ENCODE measurements at places on chromosomes 2 and 18.

- no peak for DNase-seq
These were observed 109.6 kb upstream of the SLC14A2 start for GRCh38 chr18:45505497-45506206.

DNA sequence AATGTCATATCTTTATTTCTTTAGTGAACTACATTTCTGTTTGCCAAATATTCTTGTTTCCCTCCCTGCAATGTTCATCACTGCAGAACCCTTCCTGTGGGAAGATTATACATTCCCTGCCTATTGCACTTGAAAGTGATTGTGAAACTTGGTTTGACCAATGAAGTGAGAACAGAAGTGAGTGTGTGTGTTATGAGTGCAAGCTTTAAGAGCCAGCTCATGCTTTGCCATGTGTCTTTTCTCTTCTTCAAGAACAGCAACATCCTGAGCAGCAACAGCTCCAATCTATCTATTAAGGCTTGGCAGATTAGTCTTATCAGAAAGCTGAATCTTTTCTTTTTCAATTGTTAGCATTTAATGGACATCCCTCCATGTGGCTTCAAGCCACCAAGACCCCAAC is 42.0 kb upstream of the UBE2E3 start:
- no peak for DNase-seq

GRCh38 chr2:148362144-148362796 is 282.3 kb upstream of the EPC2 start:
- DNase-seq = no peak

GRCh38 chr18:24672165-24672941 is 211.9 kb downstream of the HRH4 start:
- DNase-seq = peak; percentile 80

- no peak for DNase-seq
These were observed 104.7 kb upstream of the OTOS start for GRCh38 chr2:240245184-240245583.

DNA sequence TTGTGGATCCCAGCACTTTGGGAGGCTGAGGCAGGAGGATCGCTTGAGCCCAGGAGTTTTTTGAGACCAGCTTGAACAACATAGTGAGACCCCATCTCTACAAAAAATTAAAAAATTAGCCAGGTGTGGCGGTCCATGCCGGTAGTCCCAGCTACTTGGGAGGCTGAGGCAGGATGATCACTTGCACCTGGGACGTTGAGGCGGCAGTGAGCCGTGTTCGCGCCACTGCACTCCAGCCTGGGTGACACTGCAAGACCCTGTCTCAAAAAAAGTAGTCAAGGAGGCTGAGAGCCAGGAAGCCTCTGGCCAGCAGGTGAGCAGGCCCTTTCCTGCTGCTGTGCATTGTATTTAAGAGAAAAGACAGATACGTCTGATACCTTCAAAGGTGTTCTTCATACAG is 11.1 kb upstream of the PROC start:
- no peak for DNase-seq

DNA sequence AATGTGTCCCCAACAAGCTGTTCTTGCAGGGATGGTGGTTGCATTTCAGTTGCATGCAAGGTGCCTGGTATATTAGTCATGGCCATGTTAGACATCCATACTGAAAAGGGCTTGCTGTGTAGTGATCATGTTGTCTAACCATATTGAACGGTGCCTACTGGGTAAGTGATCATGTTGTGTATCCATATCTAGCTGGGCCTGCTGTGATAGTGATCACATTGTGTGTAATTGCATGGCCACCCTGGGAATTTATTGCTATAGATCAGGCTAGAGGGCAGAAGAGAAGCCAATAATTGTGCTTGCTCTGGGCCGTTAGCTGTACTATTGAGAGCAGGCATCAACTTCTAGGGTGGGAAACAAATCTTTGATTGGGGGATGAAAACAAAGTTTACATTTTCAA is 9.8 kb upstream of the EPC2 start:
- no peak for DNase-seq

- DNase-seq = no peak
These were observed 40.9 kb downstream of the STAT4 start for GRCh38 chr2:191109888-191110287.

DNA sequence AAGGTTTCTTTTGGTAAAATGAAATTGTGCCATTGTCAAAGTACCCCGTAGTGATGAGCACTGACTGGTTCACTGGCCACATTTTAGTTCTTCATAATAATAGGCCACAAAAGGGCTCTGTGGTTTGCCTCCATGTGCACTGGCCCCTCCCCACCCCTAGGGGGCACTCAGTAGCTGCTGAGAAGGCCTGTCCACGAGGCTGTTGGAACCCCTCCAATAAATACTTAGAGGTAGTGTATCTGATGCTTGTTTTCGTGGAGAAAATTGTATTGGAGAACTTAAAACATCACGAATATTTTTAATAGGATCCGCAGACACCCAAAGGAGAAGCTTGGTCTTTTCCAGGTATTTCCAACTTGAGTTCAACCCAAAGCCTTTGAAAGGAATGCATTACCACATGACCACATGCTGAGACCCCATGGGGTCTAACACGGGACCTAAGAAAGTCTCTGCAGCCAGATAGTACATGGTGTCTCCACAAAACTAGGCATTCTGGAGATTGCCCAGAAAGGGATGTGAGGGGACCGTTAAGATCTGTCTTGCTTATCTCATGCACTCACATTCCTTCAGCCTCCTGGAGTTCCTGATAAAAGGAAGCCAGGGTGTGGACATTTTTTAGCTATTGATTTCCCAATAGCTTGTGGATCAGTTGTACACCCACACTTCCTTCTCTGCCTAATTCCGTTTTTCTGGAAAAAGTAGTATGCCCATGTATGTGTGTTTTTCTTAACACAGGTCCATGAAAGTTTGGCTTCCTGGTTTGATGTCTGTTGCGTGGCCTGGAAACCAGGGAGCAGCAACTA is 28.5 kb upstream of the NOSTRIN start:
- DNase-seq = peak; percentile 84

- DNase-seq = no peak
These were observed 254.8 kb downstream of the CYP26B1 start for GRCh38 chr2:71892896-71893295.

DNA sequence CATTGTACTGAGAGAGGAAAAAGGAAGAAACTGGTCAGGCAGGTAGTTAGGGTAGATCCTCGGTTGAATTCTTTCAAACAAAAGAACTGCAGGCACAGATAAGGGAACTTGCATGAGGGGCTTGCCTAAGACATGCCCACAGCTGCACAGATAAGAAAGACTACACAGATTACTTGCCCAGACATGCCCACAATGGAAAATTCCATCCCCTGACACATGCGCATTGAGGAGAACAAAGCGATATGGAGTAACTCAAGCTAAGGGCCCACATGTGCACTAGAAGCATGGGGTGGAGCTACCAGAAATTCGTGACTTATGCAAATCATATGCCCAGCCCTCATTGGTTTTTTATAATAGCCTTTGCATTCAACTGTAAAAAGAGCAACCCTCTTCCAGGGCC is 181.3 kb upstream of the ZNF521 start:
- no peak for DNase-seq

GRCh38 chr2:69554981-69555380 is 88.6 kb downstream of the AAK1 start:
- DNase-seq = peak; percentile 62

- DNase-seq = no peak
These were observed 495 bp downstream of the TMEM169 start for GRCh38 chr2:216082117-216082711.

DNA sequence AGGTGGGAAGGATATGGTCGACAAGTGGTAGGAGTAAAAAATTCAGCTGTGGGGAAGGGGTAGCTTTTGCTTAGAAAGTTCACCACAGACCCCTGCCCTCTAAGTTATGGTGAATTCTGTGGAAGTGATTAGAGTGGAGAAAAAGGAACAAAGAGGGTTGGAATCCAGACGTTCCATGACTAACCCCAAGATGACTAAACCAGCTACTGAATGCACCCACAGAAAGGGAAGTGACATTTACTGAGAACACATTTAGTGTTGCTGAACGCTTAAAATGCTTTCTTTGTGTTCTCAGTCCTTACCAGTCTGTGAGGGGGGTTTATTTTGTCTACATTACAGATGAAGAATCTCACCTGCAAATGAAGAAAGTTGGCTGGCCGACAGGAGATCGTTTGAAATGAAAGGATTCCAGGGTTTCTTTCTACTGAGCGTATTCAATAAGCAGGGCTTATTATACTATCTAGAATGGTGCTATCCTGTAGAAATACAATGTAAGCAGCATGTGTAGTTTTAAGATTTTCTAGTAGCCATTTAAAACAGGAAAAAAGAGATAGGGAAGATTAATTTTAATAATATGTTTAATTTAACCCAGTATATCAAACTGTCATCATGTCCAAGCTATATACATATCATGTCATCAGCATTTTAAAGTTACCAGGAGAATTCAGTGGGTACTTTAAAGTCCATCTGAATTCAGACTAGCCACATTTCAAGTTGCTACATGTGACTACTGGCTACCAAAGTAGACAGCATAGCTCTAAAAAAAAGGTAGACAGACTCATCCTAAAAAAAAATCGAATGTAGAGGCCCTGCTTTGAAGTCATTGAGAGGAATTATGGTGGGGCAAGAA is 60.1 kb downstream of the LIMS1 start:
- DNase-seq = peak; percentile 96

GRCh38 chr2:126644630-126645191 is 11.2 kb upstream of the GYPC start:
- DNase-seq = no peak

GRCh38 chr18:30929718-30930117 is 112.8 kb downstream of the DSC3 start:
- DNase-seq = no peak

DNA sequence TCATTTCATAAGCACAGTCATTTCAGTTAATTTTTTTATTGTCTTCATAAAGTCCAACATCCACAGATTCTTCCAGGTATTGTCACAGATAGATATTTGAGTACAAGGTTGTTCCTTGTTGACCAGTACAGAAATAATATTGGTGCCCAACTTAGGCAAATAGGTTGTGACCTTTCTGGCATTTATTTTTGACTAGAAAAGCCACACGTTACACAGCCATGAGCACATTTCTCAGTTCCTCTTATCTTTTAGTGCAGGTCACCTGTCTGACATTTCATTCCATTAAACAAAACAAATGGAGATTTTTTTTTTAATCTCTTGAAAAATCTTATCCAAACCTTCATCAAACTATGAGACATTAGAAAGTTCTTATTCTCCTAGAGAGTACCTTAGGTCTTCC is 428.8 kb downstream of the ZNF521 start:
- DNase-seq = no peak

DNA sequence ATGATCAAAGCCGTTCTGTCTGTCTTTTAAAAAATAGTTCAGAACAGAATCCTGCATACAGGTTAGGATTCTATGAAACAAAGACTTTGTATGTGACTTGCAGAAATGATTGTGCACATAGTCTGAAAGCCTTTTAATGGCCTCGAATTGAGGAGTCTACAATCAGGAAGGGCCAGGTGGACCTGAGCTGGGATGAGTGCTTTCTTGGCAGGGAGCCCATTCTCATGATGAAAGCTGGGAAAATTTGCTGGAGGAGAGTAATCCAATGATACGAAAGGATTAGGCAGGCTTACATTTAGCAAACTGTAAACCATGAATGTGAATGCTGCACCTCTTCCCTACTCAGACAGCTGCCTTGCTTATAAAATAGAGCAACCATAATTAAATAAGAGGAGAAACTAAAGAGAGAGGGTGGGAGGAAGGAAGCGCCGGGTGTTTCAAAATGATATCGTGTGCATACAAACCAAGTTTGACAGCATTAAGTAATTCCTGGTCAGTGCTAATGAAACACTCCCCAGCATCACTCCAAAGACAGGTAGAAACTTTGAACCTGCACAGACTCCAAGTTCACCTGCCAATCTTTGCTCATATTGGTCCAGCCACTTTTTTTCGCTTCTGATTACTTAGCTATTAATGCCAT is 23.7 kb upstream of the CXCR4 start:
- peak; percentile 93 for DNase-seq

DNA sequence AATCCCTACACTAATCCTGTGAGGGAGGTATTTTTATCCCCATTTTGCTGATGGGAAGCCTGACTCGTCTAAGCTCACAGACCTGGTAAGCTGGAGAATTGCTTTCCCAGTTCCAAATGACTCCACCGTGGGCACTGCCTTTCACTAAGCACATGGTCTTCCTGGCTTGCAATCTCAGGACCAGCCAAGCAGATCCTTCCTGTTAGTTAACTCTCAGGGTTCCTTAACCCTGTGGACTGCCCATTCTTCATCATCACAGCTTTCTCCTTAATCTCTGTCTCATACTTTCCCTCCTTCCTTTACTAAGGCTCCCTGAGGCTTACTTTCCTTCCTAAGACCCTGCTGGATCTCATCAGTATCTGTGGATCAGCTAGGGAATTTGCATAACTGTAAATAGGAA is 122.2 kb upstream of the ZEB2 start:
- no peak for DNase-seq

GRCh38 chr2:141698500-141698899 is 432.3 kb downstream of the LRP1B start:
- DNase-seq = no peak

DNA sequence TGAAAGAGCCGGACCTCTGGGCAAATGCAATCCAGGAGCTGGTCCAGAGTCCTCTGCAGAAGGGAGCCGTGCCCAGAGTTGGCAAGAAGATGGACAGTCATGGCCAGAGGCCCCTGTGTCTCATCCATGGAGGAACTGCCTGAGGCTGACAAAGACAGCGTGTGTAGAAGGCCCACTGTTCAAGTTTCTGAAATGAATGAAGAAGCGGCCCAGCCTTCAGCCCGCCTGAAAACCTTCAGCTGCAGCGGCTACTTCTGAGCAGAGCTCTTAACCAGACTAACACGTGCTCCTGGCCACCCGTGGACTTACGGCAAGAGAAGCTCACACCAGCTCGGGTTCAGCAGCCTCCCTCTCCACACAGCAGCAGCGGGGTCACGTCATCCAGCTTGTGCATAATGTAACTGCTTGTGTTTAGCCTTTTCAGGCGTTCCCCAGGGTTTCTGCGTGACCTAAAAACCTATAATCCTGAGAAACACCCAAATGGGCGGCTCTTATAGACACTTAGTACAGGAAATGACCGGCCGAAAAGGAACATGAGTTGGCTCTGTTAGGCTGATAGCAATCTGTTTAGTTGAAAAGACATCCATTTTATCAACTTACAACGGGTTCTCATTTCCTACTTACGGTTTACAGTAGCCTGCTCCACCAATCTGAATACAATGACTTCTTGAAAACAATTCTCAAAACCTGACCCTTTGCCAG is at the start of gene FAM124B:
TSS of gene FAM124B (minus strand) at position 467 of the 702 bp plus-strand sequence. CDS start at position 128, 339 bp downstream.
- peak; percentile 99 for DNase-seq
